Suppressor macrophage (primary cell): ENCODE measurements at places on chromosomes 3 and 15.

DNA sequence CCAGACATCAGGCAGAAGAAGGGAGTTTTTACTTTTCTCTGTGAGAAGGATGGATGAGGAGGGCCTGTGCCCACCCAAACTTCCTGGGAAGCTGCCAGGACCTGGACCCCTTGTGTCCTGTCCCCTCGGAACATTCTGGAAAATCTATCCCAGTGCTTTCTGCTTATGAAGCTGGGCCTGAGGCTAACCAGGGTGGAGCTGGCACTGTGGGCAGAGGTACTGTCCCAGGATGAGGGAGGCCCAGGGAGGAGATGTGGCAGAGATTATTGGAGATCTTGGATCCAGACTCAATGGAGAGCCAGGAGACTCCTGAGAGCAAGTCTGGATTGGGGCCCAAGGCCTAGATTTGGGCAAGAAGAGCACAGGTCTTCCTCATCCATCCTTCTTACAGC lies 44.4 kb downstream of the SPSB4 start:
- DNase-seq = no peak

DNA sequence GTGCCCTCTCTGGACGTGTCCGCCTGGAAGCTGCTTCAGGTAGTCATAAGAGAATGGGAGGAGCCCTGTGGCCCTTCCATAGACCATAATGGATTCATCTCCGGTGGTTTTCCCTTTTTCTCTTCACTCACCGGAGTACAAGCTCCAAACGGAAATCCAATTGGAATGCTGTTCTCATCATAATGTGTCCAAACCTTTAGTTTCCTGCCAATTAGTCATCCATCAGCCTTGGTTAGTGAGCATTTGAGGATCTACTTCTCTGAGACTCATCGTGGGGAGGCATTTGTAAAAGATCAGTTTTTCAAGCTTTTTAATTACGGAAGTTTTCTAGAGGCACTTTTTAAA lies 34.9 kb downstream of the ABHD2 start:
- no peak for DNase-seq

DNA sequence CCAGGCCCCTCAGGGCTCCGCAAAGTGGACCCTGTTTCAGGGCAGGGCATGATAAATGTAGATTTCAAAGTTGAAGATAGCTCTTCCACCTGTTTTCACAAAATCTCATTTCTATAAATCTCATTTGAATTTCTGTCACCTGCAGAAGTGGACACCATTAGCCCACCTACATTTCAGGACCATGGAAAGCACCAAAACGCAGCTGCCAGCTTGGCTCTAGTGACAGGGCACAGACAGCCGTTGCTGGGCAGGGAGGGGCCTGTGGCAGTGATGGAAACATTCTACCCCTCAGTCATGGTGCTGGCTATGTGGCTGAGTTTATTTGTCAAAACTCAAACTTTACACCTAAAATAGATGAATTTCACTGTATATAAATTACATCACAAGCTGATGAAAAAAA lies 40.4 kb downstream of the PRR23E start:
- no peak for DNase-seq

DNA sequence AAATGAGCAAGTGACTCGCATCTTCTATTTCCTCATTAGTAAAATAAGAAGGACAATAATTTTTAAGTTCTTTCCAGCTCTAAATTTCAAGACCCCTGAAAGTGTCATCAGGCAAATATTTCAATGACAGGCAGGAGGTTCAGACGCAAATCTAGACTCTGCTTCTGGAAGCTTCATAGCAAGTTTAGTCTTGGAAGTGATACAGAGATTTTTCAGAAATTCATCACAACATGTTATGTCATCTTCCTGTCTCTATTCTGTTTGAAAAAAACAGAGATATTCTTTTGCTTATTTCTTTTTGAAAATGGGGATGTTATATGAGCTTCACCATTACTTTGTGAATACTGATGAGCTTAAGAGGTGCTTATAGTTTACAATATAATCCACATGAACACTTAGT lies 74.0 kb downstream of the C3orf85 start:
- no peak for DNase-seq

DNA sequence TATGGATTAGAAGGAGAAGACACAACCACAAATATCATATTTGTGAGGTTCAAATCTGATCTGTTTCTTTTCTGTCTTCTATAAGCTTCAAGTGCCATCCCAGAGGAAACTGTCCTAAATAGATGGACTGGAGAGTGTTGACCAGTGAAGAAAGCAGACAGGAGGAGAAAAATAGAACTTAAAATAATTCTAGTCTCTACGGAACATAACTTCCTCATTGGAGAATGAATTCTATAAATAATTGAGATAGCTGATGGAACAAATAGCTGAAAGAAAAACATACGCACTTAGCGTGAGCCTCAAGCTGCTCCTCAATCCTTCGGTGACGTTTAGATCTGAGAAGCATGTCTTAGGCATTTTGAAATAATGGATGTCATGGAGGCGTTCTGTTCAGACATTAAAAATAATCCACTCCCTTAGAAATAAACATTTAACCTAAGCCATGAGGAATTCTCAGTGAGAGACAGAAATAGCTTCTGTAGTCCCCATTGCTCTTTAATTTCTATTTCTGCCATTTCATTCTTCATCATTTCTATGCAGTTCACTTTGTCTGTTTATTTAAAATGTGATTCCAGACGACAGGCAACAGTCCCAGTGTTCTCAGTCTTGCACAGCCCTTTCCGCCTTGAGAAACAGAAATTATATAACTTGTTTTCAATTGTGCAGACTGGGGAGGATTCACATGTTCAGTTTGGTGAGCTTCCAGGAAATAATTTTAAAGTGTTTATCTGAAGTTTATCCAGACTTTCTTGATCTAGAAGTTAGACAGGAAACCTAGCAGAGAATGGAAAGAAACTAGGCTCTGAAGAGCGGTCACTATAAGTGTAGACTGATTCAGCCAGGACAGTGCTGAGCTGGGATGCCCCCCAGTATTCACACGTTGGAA lies 97.3 kb downstream of the NR1D2 start:
- no peak for DNase-seq

GRCh38 chr3:122793568-122794416 lies at the start of gene HSPBAP1:
TSS of gene HSPBAP1 (minus strand) at chr3:122793831. CDS start at chr3:122793680, 151 bp downstream.
- DNase-seq = peak; percentile 95

DNA sequence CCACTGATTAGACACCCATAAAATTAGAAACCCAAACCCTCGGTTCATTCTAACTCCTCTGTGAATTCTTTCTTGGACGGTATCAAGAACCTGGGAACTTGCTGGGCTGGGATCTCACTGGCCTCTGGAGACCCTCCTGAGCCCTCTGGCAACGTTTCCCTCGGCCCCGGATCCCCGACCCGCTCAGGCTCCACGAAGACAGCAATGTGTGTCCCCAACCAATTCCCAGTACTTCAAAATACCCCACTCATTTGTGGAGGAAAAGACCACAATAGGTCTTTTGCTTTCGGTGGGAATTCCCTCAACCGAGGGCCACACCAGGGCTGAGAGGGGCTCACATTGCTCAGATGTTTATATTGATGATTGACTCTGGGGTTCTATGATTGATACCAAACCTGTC lies 117.9 kb upstream of the PRR20G start:
- no peak for DNase-seq

DNA sequence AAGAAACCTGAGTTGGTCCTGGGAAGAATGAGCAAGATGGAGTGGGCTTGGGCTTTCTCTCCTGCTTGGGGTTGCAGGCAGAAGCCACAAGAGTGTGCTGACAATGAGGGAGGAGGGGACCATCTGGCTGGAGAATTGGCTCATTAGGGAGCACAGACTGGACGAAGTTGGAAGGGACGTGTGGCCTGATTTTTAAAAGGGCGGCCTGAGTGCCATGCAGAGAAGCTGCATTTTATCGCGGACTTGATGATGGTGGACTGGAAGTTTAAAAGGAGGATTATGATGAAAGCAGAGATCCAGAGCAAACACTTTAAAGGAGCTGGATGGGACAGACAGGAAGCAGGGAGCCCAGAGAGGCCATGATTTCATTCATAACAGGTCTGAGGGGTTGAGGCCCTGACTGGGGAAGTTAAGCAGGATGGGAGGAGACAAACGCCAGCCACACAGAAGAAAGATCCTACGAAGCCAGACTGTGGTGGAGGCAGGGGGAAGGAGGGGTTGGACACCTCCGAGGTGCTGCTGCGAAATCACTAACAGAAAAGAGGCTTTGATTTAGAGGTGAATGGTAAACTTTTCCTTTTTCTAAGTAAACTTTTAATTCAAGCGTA lies 23.6 kb downstream of the TLNRD1 start:
- DNase-seq = peak; percentile 74

GRCh38 chr3:11774296-11774877 lies 72.3 kb downstream of the TAMM41 start:
- no peak for DNase-seq

GRCh38 chr15:66069751-66070150 lies 183.8 kb downstream of the MEGF11 start:
- DNase-seq = no peak

DNA sequence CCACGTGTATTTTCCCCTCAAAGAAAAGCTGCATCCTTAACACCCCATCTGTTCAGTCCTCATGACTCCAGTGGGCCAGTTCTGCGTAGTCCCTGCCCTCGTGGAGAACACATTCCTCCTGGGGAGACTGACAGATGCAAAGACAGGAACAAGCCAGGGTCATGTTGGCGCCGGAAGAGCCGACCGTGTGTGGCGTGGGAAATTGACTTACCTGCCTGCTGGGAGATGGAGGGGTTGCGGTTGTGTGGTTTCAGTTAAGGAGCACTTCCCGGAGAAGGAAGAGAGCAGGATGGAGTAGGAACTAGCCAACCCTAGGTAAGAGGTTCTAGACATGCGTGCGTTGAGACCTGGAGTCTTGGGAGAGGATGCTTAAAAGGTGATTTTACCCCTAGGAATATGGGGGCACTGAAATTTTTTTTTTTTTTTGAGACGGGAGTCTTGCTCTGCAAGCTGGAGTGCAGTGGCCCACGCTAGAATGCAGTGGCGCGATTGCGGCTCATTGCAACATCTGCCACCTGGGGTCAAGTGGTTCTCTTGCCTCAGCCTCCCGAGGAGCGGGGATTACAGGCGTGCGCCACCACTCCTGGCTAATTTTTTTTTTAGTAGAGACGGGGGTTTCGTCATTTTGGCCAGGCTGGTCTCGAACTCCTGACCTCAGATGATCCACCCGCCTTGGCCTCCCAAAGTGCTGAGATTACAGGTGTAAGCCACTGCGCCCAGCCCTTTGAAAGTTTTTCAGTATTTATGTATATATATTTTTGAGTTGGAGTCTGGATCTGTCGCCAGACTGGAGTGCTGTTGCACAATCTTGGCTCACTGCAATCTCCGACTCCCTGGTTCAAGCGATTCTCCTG lies 1.4 kb downstream of the VHL start:
- peak; percentile 55 for DNase-seq

DNA sequence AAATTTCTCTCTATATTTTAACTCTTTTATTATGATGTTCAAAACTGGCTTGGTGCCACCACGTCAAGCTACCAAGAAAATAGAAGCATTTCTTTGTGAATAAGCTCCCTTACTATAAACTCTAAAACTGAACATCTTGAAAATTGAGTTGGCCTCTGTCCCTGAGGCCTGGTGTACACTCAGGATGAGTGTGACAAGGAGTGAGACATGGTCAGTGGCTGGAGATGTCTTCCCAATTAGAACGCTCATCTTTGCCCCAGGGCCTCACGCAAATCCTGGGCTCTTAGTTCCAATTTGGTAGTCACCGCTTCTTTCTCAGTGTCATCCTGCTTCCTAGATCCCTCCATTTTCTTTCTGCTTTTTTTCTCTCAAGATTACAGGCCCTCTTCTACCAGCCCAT lies 26.2 kb downstream of the SLC2A2 start:
- DNase-seq = no peak

- no peak for DNase-seq
Measured at GRCh38 chr3:133805384-133805701, 272 bp upstream of the SRPRB start.

DNA sequence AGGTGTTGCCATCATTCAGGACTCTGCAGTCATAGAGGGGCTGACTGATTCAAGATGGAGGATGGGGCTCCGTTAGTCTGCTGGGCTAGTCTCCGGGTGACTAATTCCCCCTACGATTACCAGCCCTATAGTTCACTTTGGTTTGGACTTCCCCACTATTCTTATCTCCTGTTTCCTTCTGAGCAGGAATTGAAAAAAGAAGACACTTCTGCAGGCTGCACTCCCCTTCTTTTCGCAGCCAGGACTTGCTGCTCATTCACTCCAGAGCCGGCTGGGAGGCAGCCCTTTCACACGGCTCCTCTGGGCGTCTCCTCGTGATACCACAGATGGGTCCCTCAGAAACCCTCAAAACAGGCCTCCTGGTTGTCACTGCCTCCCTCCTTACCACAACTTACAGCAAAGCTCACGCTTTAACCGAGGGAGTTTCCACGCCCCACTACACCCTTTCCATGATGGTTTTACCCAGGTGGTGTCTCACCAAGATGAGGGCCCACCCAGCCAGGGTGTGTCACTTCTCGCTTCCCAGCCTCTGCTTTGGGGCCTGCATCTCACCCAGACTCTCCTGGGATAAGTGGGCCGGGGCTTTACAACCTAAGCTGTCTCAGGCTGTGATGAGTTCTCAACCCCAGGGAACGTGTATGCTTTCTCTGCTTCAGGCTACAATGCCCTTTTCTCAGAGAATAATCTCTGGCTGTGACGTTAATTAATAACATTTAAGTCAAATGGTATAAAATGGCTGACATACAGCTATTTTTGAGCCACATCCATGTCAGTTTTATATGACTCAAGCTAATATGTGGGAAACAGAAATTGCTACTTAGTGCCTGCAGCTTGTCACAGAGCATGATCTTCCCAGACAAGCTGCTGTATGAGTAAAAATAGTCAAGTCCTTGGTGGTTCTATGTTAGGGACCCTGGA lies 11.9 kb downstream of the CX3CR1 start:
- DNase-seq = peak; percentile 63

- no peak for DNase-seq
Measured at GRCh38 chr3:12584083-12584482, 27.2 kb downstream of the MKRN2 start.

DNA sequence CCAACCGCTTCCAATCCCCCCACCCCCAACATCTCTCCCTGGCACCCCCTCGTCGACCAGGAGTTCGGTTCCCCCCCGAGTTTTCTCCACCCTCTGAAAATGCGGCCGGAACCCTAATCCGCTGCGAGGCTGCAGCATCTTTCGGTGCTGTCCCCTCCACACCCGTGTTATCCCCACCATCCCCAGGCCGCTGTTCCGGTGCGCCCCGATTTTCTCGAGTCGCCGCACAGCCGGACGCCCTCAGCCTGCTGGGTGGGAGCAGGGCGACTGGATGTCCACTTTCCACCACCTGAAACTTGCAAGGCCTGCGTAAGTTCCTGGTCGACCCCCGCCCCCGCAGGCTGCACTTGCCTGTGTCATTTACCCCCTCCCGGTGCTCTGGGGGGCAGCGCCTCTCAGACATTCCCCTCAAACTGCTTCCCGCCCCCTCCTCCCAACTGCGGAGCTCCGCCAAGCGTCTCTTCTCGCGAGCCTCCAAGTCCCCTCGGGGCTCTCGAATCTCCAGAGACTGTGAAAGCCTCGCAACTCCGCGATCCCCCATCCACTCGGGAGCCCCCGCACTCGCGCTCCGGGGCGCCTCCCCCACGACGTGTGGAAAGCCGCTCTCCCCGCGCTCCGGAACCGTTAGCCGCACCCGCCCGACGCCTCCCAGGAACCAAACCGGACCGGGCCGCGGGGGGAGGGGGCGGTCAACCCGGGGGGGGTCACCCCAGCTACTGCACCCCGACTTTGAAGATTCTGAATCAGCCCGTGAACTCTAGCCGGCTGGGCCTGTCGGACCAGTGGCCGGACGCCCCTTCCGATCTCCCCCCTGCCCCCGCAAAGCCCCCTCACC lies 566 bp downstream of the ETV5 start:
- DNase-seq = peak; percentile 33
